Frontal cortex (tissue), 4 donors: ENCODE measurements at places on chromosomes 2 and 18.

- DNase-seq, result peak; percentile 13
Observed at GRCh38 chr2:69214898-69215297, 172.1 kb downstream of the GFPT1 start.

DNA sequence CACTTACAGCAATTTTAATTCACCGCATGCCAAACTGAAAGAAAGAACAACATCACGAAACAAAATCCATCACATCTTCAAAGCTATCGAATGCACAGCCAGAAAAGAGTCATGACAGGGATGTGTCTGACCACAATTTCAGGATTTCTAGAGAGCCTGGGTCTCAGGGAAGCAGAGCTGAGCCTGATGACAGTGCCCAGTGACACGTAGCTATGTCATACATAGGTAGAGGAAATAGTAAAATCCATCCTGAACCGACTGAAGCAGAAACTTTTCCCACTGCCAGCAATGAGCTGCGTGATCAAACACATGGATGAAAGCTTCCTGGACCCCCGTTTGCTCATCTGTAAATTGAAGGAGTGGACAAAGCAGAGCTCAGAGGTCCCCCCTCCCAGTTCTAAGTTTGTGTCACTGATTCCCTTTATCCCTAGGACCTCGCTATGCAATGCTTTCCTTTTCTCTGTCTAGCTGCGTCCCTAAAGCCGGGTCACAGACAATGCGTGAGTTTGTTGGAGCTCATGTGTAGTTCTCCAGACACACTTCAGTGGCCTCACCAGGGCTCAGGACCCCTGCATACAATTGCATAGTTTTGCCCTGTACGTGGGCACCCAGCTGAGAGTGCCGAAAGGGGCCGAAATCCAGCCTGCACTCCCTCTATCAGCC lies 37.6 kb downstream of the CCBE1 start:
- DNase-seq, result no peak

DNA sequence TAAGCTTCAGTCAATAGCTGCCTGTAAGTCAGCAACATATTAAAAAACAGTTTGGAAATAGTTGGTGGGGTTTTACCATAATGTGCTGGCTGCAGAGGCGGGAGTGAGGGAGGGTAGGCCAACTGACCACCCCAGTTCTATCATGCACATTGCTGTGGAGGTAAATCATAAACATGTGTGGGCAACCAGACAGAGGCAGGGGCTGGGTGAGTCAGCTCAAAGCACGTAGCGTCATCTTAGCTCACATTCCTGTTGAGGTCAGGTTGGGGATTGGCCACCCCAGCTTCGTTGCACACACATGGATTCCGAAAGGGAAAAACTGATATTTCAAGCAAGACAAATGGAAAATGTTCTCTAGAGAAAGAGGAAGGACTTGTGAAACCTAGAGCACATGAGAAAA lies 19.5 kb downstream of the GPR45 start:
- no peak for DNase-seq

DNA sequence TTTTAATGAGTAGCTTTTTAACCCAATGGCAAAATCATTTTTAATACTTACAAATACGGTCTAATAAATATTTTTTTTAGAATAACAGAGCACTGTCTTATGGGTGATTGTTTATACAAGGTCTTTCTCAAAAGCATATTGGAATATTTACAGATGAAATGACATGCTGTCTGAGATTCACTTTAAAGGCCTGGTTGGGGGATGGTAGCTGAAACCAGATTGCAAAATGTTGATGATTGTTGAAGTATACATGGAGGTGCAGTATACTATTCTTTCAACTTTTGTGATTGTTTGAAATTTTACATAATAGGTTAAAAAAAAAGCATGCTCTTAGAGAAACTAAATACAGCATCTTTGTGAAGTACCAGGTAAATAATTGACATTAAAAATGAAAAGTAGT lies 111.2 kb downstream of the FMNL2 start:
- no peak for DNase-seq
